ENCODE measurements at places on chromosomes 16 and 17. TPM values are rescaled to one million over a fixed set of nuclear protein-coding genes. Genes with fewer than 3 reads are reported as not detected.

Gene PRKCB
- not detected for total RNA-seq

Gene OGFOD3
- total RNA-seq = 30.4 TPM

Gene CLEC18C
- total RNA-seq = under 0.01 TPM

Gene MMD
- total RNA-seq = 44.6 TPM

Gene RPS15A
- total RNA-seq = 2,802 TPM

Gene NPB
- total RNA-seq = 1.3 TPM

Gene GRIN2C
- not detected for total RNA-seq

Gene ZNF764
- 5.5 TPM for total RNA-seq
